ENCODE measurements at places on chromosomes 4 and X.

- no peak for DNase-seq
Observed at GRCh38 chr4:7710576-7711306, 228.9 kb downstream of the AFAP1 start.

DNA sequence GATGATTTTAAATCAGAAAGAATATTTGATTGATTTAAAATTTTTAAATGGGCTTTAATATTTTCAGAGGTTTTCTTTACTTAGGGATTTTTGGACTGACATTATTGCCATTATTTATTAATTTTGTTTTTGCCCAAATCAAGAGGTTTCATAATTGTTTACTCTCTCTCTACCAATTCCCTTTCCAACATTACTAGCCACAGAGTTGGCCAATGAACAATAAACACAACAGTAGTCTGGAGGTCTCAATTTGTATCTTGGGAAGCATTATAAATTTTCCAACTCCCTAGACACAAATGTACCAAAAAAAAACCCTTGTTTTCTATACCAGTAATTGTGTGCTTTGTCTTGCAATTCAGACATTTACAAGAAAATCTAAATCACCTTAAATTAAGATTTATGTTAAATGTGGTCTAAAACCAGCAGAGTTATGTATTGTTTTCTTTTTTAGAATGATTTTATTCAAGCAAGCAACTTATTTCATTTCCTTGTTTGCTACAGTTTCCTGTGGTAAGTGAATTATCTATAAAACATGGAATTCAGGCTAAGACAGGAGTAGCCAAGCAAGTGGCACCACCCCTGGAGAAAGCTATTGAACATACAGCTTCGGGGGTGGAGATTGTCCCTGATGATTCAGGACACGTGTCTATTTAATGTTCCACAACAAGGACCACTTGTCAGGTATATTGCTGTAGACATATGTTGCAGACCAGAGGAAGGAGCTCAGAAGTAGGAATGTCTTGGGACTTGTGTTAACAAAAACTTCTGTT lies 622 bp downstream of the KLKB1 start:
- no peak for DNase-seq

GRCh38 chr4:26804925-26805324 lies 55.7 kb upstream of the STIM2 start:
- no peak for DNase-seq

DNA sequence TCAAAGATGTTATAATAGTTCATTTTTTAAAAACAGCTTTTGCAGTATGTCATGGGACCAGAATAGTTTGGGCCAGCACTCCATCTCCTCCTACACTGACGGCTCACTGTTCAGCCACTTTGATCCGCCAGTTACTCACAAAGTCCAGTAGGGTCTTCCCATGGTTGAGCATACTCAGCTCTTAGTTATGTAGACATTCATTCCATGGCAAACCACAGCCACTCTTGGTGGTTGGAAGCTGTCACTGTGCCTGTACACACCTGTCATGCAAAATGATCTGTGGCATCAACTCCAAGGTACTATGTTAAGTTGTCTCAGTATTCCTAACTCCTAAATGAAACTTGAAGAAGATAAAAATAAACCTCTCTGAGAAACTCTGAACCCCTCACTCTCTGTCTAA lies 127.2 kb downstream of the NR3C2 start:
- no peak for DNase-seq

DNA sequence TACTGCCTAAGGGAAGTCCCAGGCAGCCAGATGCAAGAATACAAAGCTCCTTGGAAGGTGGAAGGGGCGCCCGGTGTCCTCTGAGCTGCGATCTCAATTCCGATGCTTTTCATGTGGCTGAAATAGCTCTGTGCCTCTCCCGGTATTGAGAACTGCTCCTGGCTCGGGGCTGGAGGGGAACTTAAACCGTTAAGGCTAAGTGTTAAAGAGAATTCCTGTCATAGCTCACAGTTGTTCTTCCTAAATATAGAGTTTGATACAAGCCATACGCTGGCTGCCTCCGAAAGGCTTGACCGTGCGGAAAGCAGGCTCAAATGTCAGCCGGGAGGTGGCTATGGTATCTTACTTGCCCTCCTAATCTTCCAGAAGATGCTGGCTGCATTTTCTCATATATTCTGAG lies at the start of gene SMPX:
Gene SMPX, minus strand, starts transcription at position 157 of the 400 bp plus-strand sequence. CDS start 3,826 bp downstream, outside the sequence.
- DNase-seq: no peak

DNA sequence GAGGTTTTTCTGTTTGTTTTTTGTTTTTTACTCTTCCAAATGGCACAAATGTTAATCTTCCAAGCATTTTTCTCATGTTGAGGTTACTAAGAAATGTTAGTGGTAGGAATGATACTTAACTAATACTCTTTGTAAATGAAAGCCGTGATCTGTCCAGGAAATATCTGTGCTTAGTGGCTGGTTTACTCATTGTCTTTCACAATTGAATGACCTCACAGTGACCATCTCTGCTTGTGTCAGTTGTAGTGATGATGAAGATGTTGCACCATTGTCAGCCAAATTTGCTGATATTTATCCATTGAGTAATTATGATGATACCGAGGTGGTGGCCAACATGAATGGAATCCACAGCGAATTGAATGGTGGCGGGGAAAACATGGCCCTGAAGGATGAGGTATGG lies 93.5 kb downstream of the TNIP2 start:
- no peak for DNase-seq

DNA sequence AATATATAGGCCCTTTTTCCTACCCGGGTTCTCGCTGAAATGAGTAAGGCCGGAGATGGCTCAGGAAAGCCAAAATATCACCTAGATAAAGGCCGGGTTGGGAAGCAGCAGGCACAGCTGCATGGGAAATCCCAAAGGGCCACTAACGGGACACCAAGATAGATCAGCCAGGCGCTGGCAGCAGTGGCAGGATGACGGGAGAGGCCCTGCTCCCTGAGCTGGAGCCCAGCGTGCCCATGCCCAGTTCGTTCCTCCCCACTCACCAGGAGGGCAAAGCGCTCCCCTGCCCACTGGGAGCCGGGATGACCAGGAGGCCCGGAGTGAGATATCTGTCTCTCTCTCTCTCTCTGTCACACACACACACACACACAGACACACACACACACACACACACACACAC lies 109.8 kb downstream of the DCTD start:
- DNase-seq: no peak

- DNase-seq: peak; percentile 35
Observed at GRCh38 chrX:115642895-115643530, 82.0 kb downstream of the PLS3 start.

GRCh38 chr4:142900622-142901021 lies 54.5 kb upstream of the INPP4B start:
- DNase-seq: no peak

DNA sequence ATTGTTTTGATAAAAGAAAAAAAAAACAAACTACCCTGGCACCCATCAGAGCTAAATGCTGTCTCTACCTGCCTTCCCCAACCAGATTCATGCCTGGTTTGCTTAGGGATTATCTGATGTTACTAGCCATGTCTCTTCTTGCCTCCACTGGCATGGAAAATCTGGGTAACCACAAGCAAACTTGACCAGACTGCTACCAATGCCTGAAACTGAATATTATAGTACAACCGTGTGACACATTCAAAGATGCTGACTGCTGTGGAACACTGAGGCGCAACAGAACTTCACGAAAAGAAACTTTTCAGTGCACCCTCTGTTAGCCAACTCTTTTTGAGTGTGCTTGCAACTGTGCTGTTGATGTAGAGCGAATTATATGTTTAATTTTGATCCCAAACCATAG lies 228.1 kb downstream of the CBR4 start:
- no peak for DNase-seq

- no peak for DNase-seq
Observed at GRCh38 chrX:73977542-73978169, 326.3 kb upstream of the ZCCHC13 start.

DNA sequence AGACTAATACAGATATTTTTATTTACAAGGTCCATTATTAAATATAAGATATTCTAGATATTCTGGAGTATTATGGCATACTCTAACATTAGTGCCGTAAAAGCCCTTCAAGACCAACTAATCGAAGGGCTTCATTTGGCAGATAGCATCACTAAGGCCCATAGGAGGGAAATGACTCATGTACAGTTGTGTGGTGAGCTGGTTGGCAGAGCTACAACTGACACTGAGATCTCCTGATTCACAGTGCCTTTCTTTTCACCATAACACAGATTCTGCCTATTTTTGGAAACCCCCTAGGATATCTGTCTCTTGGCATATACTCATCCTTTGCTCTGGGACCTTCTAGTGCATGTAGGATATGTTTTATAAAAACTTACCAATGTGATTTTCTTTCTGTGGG lies 201.7 kb upstream of the AFF2 start:
- no peak for DNase-seq

DNA sequence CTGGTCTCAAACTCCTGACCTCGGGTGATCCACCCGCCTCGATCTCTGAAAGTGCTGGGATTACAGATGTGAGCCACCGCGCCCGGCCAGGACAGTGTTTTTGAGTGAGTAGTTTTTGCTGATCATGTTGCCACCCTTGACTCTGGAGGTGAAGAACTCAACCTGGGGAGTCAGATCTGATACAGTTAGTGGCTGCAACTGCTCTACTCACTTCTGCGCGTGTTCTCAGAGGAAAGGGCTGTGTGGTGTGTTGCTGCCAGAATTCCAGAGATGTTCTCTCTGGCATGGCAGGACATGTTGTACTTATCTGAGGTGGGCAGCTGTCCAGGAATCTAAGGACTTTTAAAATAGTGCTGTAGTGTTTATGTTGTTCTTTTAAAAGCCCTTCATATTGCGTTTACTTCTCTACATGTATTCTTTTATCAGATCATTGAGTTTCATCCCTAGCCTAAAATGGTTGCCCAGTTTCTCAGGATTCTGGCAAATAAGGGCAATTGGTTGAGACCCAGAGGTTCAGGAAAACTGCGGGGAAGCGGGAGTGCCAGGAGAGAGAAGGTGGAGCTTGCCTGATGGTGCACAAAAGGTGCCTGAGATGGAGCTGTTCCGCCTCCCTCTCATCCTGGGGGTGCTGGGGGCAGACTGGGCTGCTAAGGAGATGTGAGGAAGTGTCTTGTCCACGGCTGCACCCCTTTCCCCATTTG lies 97.7 kb downstream of the ARHGAP10 start:
- DNase-seq: no peak

DNA sequence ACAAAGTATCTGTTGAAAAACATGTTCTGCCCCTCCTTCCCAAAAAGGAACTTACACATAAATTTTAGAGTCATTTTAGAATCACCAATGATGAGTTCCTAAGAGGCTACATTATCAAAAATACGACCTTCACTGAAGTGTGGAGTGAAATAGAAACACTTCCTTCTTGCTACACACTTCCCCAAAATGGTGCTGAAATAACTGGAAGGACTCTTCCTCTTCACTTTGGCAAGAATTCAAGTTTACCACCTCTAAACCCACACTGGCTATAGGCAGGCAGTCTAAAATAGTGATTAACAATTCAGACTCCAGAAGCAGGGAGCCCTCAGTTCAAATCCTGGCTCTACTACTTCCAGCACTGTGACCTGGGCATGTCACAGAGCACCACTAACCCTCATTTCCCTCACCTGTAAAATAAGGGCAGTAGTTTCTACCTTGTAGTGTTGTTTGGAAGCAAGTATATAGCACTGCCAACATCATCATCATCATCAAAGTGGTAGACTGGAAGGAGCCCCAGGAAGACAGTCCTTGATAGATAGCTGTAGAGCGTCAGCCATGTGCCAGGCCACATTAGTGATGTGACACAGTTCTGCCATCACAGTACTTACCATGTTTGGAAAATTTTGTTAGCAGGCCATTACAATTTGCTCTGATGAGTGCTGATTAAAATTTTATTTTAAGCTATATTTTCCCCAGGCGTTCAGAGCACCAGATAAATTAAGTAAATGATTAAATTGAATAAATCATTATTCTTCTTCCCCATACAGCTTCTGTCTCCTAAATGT lies 103.3 kb downstream of the PARM1 start:
- no peak for DNase-seq

- no peak for DNase-seq
Observed at GRCh38 chrX:115392871-115393270, 103.4 kb downstream of the LUZP4 start.

- no peak for DNase-seq
Observed at GRCh38 chr4:165378398-165378744, 437 bp upstream of the CPE start.

GRCh38 chr4:26892480-26893150 lies 32.0 kb downstream of the STIM2 start:
- DNase-seq: no peak

- DNase-seq: no peak
Observed at GRCh38 chr4:1297456-1298325, 8.0 kb downstream of the MAEA start.

DNA sequence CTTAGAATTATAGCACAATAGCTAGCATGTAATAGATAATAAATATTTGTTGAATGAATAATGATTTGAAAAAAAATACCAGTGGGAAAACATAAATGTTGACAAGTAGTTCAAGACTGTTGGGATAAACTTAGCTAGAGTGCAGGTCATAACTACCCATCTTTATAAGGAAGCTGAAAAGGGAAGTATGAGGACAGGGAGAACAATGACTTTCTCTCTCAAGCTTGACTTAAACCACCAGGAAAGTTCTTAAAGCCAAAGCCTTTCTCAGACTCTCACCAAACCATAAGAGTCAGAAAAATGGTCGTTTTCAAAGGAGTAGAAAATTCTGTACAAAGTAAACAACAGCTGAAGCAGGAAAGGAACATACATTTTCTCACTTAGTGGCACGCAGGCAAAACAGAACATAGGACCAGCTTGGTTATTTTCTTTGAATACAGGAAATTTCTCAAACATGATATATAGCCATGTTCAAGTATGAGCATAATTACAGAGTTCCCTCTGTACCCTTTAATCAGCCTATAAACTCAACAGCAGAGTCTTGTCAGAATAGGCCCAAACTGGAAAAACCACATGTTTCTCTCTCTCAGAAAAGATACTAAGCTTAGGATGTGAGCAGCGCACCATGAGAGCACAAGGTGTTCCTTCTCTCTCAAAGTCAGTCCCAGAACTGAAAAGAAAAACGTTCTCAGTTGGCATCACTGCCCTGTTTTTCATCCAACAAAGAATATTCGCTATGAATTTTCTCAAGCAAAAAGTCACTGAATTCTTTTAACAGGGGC lies 28.7 kb downstream of the MAPK10 start:
- DNase-seq: peak; percentile 2

DNA sequence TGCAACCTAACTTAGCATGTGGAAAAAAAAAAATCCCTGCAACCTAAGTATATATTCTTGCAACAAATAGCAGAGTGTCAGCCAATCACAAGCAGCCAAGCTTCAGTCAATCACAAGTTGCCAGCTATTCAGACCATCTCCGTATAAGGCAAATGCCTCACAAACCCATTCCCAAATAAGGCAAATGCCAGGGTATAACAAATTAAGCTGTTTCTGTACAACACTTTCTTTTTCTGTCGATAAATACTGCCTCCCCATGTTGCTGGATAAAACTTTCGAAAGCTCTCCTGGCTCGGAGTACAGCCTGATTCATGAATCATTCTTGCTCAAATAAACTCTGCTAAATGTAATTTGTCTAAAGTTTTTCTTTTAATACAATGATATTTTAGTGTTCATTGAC lies 460.7 kb upstream of the SMIM31 start:
- DNase-seq: no peak
